CD4-positive, alpha-beta T cell treated with Interleukin-15 for 4 hours (primary cell): ENCODE measurements at places on chromosomes 16 and 17.

- no peak for DNase-seq
These were observed 5.4 kb downstream of the GUCY2D start for GRCh38 chr17:8007836-8008235.

DNA sequence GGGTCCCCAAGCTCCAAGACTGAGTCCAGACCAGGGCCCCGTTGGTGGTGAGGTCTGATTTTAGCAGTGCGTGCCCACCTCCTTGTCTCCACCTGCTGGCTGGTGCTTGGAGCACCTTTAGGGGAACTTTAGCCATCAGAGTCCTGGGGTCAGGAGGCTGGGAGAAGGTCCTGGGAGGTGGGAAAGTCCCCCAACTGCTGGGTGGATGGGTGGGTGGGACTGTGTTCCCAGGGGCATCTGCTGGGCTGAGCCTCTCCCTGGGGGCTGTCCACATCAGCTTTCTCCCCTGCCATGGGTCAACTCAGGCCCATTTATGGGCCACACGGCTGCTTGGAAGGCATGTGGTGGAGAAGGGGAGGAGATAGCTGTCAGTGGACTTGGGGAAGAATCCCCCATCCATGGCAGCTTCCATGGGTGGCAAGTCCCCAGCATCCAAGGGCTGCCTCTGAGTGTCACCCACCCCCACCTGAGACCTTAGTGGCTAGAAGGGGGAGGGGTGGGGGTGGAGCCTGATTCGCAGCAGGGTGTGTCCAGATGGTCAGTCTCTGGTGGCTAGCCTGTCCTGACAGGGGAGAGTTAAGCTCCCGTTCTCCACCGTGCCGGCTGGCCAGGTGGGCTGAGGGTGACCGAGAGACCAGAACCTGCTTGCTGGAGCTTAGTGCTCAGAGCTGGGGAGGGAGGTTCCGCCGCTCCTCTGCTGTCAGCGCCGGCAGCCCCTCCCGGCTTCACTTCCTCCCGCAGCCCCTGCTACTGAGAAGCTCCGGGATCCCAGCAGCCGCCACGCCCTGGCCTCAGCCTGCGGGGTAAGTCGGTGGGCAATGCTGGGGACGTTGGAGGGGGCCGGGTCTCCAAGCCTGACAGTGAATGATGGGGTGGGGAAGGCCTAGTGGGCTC lies at the start of gene TRPV2:
Gene TRPV2, plus strand, starts transcription at position 541 of the 894 bp plus-strand sequence. CDS start 2,098 bp downstream, outside the sequence.
- DNase-seq: peak; percentile 57

DNA sequence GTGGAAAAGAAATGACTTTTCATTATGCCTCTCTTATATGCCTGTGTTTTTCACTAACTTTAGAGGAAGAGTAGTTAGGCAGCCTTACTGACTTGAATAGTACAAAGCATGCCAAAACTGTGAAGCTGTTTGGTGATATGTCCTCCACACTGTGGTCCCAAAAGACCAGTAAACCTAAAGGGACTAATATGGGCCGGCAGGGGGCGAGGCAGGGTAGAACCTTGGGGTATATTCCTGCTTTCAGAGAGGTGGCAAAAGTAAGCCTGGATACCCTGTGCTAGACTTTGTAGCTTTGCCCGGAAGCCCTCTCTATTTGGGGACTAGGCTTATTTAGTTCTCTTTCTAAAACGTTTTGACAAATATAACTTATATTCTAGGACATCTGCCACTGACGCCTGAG lies 36.5 kb upstream of the VWA3A start:
- DNase-seq: no peak

DNA sequence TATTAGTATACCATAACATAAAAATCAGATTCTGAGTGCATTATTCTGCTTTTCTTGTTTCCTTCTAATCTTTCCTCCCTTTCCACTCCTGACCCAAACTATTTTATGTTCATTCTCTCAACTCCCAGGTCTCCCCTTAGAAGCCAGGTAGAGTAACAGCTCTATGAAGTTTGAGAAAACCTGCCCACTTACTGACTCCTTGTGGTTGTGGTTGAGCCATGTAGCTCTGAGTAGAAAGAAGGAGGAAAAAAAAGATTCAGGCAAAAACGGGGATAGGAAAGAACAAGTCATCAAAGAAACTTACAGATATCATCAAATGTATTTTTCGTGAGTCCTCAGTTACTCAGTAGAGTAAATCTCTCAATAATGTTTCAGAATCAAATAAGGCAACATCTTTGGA lies 216.7 kb downstream of the PMP22 start:
- DNase-seq: no peak

DNA sequence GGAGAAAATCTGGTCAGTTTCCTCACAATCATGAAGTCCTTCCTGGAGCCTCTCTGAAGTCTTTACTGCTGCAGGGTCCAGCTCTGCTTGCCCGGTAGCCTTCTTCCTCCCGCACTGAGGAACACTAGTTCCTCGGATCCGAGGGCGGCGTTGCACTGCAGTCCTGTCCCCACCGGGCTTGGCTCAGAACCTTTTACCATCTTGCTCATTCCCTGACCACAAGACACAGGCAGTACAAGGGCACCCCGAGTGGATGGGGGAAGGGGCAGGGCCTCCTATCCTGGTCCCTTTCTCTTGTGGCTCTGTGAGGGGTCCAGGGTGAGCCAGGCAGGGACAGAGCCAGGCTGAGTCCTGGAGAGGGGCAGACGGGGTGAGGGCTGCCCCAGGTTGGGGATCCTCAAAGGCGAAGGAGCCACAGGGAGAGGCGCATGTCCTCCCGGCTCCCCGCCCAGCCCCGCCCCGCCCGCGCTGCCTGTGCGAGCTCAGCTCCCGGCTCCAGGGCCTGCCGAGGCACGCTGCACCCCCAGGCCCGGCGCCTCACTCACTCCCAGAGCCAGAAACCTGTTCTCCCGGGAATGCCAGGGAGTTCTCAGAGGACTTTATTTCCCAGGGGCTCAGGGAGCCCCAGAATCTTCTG lies 1.5 kb downstream of the FOXN1 start:
- no peak for DNase-seq

GRCh38 chr17:5780476-5780875 lies 196.2 kb upstream of the NLRP1 start:
- DNase-seq: no peak

DNA sequence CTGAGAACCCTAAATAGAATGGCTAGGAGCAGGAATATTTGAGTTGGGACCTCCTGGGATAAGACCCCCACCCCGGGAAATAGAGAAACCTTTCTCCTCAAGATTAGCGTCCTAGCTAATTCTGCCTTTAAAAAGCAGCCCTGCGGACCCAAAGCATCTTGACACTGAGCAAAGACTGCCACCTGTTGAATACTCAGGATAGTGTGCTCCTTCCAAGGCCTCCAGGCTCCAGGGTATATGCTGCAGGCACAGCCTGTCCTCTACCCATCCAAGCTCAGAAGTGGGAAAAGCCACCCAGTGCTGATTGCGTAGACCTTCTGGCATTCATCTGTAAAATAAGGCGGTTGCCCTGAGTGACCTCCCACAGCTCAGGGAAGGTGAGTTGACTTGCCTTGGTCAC lies 456.2 kb upstream of the DYNLRB2 start:
- DNase-seq: peak; percentile 14

GRCh38 chr16:71440669-71441347 lies 1.0 kb downstream of the TLE7 start:
- DNase-seq: no peak

DNA sequence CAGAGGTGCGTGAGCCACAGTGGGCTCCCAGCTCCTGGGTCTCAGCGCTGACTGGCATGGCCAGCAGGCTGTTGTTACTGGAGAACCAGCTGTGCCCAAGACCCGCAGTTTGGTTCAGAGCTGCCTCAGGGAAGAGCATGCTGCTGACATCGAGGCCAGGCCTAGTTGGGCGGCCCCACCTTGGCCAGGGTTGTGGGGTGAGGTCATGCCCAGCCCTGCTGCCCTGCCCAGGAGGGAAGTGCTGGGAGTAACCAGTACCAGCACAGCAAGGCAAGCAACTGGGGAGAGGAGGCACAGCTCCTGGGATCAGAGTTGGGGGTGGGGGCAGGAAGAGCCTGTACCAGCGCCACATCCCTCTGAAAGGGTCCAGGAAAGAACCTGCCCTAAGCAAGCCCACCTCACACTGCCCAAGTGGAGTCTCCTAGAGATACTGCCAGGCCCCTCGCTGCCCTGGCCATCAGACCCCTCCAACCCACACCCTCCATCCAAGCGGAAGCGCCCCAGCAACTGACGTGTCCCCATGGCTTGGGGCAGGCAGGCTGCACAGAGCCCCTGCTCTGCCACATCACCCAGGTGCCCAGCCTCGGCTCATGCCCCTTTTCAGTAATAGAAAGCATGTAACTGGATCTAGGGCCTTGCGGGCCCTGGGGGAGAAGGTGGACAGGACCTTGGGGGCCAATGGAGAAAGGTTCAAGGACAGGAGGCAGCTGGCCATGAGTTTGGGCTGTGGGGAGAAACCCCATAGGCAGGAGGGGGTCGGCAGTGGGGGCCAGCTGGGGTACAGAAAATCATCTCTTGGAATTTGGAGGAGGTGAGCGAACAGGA lies 990 bp downstream of the DOK4 start:
- DNase-seq: no peak

GRCh38 chr16:9123871-9124270 lies 32.4 kb downstream of the HAPSTR1 start:
- DNase-seq: no peak

DNA sequence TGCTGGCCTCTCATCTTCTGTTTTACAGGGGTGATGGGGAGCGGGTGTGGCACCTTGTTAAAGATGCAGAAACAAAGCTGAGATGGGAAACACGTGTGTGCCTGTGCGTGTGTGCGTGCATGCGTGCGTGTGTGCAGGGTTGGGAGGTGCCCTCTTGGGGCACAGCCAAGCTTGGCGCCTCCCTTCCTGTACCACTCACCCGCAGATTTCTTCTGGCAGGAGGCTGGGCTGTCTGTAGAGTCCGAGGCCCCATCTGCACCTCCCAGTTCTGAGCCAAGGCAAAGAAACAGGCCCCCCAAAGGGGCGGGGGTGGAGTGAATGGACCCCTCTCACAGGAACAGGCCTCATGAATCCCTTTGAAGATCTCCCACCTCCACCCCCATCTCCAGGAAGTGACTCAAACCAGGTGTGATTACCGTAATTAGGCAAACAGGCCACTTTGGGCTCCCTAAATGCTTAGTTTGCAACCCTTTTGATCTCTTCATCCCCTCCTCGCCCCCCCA lies 20.9 kb downstream of the TNS4 start:
- peak; percentile 84 for DNase-seq

- no peak for DNase-seq
These were observed 3.1 kb upstream of the MED11 start for GRCh38 chr17:4728124-4728523.

GRCh38 chr16:57695680-57696069 lies 1.1 kb downstream of the DRC7 start:
- no peak for DNase-seq

GRCh38 chr17:3754458-3755334 lies 31.0 kb downstream of the HASPIN start:
- peak; percentile 71 for DNase-seq

GRCh38 chr17:38894276-38894675 lies 24.4 kb downstream of the LASP1 start:
- no peak for DNase-seq

DNA sequence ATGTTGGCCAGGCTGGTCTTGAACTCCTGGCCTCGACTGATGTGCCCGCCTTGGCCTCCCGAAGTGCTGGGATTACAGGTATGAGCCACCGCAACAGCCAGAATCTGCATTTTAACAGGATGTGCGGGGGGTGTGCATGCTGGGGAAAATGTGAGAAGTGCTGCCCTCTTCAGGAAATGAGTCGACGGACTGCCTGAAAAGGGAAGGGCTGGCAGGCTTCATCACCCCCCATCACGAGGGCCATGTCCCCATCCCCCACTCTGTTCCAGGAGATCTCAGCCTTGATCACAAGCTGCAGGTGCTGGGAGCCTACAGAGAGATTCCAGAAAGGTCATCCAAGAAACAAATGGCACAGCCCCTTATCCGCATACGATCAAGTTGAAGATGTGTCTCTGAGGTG lies 195.3 kb upstream of the RPL38 start:
- no peak for DNase-seq

- no peak for DNase-seq
These were observed 90.0 kb upstream of the TBX2 start for GRCh38 chr17:61309362-61310256.

DNA sequence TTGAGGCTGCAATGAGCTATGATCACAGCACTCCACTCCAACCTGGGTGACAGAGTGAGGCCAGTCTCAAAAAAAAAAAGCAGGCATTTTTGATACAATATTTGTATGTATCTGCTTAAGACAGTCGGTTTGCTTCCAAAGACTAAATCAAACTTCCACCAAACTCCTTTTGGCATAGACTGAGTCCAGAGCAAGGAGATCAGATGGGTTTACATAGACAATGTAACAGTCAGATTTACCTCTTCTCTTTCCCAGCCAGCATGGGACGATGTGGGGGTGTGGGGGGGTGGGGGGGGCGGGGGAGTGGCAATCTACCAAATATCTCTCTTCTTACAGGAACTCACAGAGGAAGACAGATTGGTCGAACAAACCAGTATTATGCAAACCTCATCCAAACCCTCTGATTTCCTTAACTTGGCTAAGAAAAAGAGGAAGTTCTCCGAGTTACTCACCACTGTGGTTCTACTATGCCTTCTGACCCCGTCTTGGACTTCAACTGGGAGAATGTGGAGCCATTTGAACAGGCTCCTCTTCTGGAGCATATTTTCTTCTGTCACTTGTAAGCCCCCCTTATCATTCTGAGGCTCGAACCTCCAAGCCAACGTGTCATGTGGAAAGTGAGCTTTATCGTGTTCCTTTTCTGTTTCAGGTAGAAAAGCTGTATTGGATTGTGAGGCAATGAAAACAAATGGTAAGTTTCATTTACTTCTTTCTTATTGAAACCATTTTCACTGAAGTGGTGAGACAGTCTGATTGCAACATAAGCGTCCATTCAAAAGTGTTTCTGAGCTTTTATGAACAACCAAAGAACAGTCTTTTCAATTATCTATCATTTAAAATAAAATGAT lies at the start of gene MILR1:
Gene MILR1, plus strand, starts transcription at position 451 of the 848 bp plus-strand sequence. Its CDS starts 54 bp downstream, at position 505.
- no peak for DNase-seq

DNA sequence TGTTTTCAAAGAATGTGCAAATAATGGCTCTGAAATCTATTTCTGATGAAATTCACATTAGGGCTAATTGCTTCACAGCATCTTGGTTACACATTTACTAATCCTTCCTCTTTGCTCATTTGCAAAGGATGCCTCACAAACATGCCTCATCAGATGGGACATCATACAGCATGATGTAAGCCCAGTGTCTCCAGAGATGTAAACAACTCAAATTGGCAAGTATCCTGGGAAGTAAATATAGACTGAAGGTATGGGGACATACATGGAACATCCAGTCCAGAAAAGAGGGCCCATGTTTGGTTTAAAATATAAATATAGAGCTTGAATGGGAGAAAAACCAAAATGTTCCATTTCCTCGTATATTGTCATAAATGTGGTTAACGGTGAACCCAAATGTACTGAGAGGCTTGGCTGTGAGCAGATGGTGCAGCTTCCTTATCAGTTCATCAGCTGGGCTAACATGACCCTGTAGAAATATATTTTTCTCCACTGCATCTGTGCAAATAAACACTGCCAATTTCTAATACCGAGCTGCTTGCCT lies 142.9 kb upstream of the NUDT7 start:
- no peak for DNase-seq

DNA sequence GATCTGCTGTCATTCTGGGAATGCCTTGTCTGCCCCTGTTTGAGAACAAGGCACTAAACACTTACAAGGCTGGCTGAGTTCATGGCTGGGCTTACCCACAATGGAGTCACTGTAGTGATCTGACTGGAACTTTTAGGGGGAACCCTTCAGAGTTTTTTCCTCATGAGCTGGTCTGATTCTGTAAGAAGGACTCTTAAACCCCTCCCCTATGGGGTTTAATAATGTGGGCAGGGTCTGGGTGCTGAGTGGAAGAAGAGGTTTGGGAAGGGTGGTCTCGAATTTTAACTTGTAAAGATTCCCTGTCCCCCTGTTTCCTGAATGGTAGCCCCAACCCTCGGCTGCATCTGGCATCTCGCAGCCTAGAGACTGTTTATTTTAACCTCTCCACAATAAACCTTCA lies 30.6 kb downstream of the OSBPL7 start:
- DNase-seq: no peak

GRCh38 chr17:29911641-29912177 lies 18.3 kb downstream of the SSH2 start:
- DNase-seq: no peak
